Hindlimb muscle (tissue), 1 donor: ENCODE measurements at places on chromosomes 6 and 20. TPM values are rescaled to one million over a fixed set of nuclear protein-coding genes. Genes with fewer than 3 reads are reported as not detected.
A peak's percentile ranks its signal among the peaks of the same experiment; 100 is the strongest.

DNA sequence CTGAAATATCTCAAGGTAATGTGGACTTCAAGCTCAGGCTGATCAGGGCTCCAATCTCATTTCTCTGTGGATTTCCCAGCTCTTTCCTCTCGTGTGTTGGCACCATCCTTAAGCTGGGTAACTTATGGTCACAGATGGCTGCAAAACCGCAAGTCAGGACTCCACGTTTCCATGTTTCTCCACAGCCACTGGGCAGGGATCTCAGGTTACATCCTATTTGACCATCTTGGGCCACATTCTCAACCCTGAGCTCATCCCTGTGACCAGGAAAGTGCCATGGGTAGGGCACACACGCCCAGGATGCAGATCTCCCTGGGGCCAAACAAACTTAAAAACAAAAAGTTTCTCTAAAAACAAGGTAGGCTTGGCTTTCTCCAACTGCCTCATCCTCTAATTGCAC, 15.4 kb downstream of the RPS6KA2 start:
- no peak for DNase-seq

The JPH2 gene
- 127 TPM for polyA plus RNA-seq

DNA sequence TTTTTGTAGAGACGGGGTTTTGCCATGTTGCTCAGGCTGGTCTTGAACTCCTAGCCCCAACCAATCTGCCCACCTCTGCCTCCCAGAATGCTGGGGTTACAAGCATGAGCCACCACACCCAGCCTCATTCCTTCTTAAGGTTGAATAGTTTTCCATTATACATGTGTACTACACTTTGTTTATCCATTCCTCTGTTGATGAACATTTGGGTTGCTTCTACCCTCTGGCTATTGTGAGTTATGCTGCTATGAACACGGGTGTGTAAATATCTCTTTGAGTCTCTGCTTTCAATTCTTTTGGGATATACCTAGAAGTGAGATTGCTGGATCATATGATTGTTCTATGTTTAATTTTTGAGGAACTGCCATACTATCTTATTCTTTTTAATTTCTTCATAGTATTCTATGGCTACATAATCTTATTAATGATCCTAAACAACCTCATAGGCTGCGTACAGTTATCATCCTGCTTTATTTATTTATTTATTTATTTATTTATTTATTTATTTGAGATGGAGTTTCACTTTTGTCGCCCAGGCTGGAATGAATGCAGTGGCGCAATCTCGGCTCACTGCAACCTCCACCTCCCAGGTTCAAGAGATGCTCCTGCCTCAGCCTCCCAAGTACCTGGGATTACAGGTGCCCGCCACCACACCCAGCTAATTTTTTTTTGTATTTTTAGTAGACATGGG, 49.2 kb upstream of the TLDC2 start:
- DNase-seq: no peak

- DNase-seq: peak; percentile 3
These were observed 88.6 kb downstream of the MCHR2 start for GRCh38 chr6:99905209-99906106.

The HLA-DQA1 gene
- 9.5 TPM for polyA plus RNA-seq

- DNase-seq: no peak
These were observed 174.8 kb upstream of the RREB1 start for GRCh38 chr6:6932968-6933367.

DNA sequence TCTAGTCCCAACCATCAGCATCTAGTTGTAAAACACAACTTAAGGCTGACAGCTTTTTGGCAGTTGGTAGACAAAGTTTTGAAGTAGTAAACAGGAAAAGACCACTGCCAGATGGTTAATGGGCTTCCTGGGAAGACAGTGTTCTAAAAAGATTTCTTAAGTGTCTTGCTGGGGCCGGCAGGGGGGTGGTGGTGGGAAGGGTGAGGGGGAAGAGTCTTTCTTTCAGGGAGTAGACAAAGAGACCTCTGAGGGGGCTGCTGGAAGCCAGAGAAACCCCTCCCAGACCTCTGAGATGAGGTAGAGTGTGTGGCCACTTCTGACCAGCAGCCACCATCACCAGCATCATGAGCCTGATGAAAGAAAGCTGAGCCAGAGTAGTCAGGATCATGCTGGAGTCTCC, 784.9 kb downstream of the TENT5A start:
- DNase-seq: no peak

The MARCKS gene
- polyA plus RNA-seq: 205 TPM

The TXLNB gene
- polyA plus RNA-seq: 128 TPM

GRCh38 chr6:38187325-38187724, 367.8 kb downstream of the ZFAND3 start:
- DNase-seq: no peak

DNA sequence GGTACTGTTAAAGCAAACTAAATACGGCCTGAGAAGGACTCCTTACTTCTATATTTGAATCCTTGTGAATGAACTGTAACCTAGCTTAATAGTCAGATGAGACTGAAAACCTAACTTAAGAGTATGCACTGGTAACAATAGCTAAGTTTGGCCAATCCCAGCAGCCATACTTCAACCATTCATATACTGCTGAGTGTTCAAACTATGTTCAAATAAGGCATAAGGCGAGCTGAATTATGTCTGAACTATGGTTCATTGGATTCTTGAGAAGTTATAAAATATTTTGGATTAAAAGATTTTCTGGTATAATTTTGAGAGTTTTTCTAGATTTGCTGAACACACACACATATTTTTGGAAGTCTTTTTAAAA, 2.2 kb downstream of the SMPDL3A start:
- no peak for DNase-seq

DNA sequence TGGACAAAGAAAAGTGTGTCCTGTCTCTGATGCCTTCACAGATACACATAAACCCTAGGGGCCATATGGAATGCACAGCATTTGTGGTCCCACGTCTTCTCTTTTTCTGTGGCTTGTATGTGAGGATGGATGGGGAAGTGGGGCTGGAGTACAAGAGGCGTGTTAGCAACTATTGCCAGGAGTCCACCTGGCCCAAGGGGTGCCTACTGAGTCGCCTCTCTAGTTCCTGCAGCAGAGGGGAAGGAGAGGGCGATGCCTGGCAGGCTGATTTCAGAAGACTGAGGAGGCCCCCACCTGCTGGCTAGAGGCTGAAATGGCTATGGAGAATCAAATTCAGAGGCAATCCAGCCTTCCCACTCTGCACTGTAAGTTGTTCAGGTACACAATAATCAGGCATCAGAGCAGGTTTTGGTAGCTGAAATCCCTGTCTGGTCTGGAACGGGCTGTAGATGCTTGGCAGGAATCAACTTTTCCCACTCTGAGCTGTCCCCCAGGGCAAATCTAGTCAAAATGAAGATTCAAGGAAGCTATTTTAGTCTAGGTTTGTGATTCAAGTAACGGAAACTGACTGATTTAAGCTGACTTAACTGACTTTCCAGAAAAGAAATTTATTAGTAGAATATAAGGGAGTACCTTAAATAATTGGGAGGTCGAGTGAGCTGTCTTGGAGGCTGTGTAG, 14.9 kb upstream of the PPARD start:
- peak; percentile 32 for DNase-seq

GRCh38 chr20:12790859-12791258, 217.9 kb upstream of the SPTLC3 start:
- DNase-seq: no peak

- DNase-seq: no peak
These were observed 55.6 kb downstream of the UTRN start for GRCh38 chr6:144340541-144341371.

The FERMT1 gene
- polyA plus RNA-seq: 0.19 TPM

- no peak for DNase-seq
These were observed 32.6 kb upstream of the NRSN1 start for GRCh38 chr6:24093381-24093780.

The LTA gene
- not detected for polyA plus RNA-seq

The CTCFL gene
- 0.21 TPM for polyA plus RNA-seq

GRCh38 chr6:134372603-134373281, 54.8 kb upstream of the SGK1 start:
- no peak for DNase-seq

The BCAS1 gene
- polyA plus RNA-seq: 8.2 TPM

The RSPH4A gene
- 0.50 TPM for polyA plus RNA-seq
